CD8-positive, alpha-beta memory T cell (primary cell): ENCODE measurements at places on chromosomes 4 and X. TPM values are rescaled to one million over a fixed set of nuclear protein-coding genes. Genes with fewer than 3 reads are reported as not detected.

The SMIM14 gene
- total RNA-seq, result 2.2 TPM

- no peak for DNase-seq
These were observed 138.7 kb upstream of the FAM47C start for GRCh38 chrX:36869457-36869856.

The MAOB gene
- total RNA-seq, result not detected

The KLB gene
- not detected for total RNA-seq

- DNase-seq, result no peak
These were observed 136.8 kb downstream of the C4orf33 start for GRCh38 chr4:129232589-129233337.

The COL25A1 gene
- not detected for total RNA-seq

DNA sequence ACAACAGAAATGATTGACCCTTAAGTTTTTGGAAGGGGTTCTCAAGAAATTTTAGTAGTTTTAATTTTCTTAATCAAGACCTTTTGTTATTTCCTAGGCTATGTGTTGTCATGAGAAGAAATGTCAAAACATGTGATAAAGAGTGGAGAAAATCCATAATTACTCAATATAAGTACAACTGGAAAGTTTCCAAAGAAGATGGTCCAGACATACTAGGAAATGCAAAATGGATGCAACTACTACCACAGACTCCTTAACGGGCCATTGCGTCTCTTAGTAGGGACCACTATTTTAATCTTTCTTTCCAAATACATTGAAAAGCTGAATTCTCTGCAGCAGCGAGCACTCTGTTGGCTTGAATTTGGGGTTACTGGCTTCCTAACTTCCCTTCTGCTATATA is 148.8 kb downstream of the NWD2 start:
- DNase-seq, result no peak

DNA sequence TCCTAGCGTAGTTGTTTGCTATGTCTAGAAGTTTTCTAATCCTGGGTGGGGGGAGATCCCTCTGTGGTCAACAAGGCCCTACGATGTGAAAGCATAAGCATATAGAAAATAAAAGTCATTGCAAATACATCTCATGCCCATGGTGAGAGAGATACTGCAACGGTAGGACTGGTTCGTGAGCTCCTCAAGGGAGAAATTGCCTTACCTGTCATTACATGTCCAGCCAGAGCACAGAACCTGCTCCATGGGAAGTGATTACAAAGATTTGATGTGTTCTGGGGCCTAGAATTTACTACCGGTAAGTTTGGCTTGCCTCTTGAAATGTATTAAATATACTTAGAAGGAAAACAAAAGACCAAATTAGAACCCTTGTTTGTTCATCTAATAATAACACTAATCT is 60.9 kb upstream of the FAM47B start:
- no peak for DNase-seq

The GPR119 gene
- not detected for total RNA-seq

DNA sequence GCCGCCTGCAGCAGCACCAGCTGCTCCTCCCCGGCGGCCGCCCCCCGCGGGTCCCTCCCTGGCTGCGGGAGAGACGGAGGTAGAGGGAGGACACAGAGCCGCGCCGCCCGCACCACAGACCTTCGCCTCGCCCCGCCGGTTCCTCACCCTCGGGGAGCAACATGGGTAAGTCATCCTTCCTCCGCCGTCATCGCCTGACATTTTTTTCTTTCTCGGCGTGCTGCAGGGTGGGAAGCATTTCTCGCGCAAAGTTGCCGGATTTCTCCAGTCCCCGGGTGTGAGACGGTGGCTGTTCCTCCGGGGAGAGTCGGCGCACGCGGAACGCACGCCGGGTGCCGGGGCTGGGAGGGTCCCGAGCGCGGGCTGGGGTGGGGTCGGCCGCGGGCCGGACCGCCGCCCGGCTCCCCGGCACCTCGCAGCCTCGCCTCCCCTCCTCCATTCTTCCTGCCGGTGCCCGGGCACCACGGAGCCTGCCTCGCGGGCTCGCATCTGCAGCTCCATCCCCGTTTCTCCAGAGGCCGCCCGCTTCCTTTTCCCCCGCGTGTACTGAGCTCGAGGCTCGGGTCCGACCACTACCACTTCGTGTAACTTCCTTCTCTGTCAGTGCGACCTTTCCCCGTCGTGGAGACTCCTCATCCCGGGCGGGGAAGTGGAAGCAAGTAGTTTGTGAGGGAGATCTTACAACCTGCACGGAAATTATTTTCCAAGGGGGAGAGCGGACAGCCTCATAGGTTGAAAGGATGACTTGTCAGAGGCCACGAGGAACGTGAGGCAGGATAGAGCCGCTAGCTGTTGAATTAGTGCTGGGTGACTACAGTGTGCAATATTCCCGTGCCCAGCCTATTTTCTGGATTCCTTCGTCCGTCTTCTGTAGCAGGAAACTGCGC is 464 bp downstream of the RAP1GDS1 start:
- peak; percentile 75 for DNase-seq

The STS gene
- total RNA-seq, result 2.1 TPM

The DNAAF6 gene
- not detected for total RNA-seq

GRCh38 chr4:12897954-12898353 is 586.2 kb downstream of the RAB28 start:
- DNase-seq, result no peak

The SPANXA2 gene
- not detected for total RNA-seq

DNA sequence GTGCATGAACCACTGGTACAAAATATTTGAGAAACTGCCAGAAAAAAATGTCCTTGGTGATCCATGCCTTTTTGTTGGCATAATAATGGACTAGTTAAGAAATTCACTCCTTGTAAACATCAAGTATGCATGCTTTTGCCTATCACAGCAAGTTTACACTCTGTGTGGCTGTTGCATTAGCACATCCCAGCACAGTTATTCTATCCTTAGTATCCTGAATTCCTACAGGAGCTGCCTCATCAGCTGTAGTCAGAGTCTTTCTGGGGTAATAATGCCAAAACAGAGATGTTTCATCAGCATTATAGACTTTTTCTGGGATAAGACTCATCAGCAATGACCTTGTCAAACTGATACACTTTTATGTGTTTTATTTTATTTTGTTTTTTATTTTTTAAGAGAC is 82.8 kb downstream of the CHIC2 start:
- DNase-seq, result no peak

The MAGEB5 gene
- not detected for total RNA-seq

The ELF2 gene
- 27.4 TPM for total RNA-seq
